ENCODE measurements at places on chromosomes 5 and 9.

GRCh38 chr5:173452119-173452905 lies 124.1 kb upstream of the STC2 start:
- no peak for DNase-seq

- DNase-seq: no peak
Measured at GRCh38 chr9:37126214-37126788, 5.9 kb downstream of the ZCCHC7 start.

- DNase-seq: no peak
Measured at GRCh38 chr5:58327289-58327688, 132.6 kb downstream of the PLK2 start.

- DNase-seq: no peak
Measured at GRCh38 chr9:98172604-98173003, 19.8 kb downstream of the CORO2A start.

- no peak for DNase-seq
Measured at GRCh38 chr5:1513326-1514026, 10.3 kb downstream of the LPCAT1 start.

- DNase-seq: no peak
Measured at GRCh38 chr5:142794537-142794936, 24.4 kb downstream of the ARHGAP26 start.

Data from stimulated activated CD8-positive, alpha-beta memory T cell treated with anti-CD3 and anti-CD28 coated beads, Interleukin-7, amount 100 ng/mL, for 4 hours (primary cell).